Right renal cortex interstitium (tissue), 3 donors: ENCODE measurements at places on chromosomes 12 and 14.

GRCh38 chr12:113059071-113059595, 2.6 kb downstream of the DTX1 start:
- no peak for DNase-seq

- DNase-seq: no peak
These were observed 146.1 kb downstream of the SSPN start for GRCh38 chr12:26341491-26341890.

DNA sequence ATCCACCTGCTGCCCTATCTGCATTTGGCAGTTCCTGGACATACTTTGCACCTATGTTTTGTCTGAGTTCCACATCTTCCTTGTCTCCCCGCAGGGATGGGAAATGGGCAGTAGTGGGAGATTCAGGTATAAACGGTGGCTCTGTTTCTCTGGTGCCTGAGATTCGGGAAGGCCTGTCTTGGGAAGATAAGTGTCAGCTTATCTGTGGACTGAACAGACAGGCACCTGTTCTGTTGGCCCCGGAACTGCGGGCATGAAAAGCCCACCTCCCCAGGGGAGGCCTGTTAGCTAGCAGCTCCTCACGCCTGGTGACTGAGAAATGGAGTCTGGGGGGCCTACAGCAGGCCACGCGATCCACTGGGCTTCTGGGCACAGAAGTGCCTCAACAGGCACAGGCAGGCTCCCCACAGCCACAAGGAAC, 5.8 kb downstream of the PHB2 start:
- no peak for DNase-seq

DNA sequence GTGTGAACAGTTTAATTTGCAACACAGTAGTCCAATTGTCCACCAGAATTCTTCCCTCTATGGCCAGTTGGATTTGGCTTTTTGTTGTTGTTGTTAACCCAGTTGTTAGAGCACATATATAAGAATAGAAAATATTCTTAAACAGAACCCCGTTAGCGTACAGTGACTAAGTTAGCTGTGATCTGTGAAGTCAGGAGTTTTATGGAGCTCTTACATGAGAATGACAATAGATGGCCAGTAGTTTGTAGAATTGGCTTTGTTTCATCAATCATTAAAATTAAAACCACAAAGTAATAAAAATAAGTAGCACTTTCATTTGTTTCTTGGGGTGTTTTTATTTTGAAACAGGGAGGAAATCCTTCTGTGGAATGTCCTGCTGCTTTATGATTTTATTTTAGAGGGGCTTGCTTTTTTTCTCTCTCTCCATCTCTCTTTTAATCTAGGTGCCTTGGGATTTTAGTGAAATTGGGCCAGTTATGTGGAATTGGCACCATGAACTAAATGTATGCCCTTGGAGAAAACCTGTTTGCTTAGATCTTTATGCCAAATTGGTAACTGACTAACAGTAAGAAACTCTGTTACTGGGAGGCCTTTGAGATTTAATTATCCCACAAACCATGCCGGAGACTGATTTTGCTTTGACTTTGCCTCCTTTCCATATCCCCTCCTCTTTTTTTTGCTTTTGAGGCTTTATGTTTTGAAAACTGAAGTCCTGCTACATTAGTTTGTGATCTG, 22.9 kb downstream of the FBXW8 start:
- DNase-seq: no peak

DNA sequence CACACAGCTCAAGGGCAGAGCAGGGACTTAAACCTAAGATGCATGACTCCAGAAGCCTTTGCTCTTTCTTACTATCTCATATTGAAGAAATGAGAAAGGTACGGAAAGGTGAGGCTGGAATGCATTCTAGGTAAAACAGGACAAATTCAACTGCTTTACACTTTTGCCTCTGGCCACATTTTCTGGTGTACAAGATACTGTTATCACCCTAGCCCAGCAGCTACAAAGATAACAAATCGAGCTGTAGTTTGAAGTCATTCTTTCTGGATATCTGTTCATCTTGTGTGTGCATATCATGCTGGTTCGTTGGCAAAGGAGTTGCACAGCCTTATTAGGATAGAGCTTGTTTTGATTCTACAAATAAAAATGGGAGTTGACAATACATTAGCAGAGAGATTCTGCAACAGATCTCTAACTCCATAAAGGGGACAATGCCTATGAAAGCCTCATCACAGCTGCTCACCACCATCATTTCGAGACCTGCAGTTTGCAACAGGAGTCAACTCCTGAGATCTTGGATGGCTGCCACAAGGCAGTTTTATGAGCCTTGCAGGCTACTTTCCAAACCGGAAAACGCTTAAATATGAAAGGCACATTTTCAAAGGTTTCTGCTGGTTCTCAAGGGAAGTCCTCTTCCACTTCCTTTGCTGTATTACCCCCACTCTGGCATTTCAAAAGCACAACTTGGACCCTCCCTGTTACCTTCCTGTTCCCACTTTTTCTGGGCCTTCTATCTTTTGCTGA, 64.9 kb downstream of the STXBP6 start:
- DNase-seq: peak; percentile 32

DNA sequence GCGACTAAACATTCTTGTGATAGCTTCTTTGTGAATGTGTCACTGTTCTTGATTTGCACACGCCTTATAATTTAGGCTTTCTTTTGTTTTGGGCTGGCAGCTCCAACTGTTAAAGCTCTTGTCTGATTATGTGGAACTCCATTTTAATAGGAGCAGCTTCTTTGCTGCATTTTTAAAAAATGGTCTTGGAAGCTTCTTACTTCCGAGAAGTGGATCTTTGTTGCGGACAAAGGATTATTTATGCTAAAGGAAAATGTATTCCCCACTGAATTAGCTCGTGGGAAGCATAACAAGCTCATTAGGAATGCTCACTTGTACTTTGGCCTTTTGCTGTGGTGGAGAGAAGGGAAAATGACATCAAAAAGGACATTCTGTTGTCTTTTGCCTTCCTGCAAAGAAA, 20.0 kb downstream of the GAS2L3 start:
- DNase-seq: no peak

DNA sequence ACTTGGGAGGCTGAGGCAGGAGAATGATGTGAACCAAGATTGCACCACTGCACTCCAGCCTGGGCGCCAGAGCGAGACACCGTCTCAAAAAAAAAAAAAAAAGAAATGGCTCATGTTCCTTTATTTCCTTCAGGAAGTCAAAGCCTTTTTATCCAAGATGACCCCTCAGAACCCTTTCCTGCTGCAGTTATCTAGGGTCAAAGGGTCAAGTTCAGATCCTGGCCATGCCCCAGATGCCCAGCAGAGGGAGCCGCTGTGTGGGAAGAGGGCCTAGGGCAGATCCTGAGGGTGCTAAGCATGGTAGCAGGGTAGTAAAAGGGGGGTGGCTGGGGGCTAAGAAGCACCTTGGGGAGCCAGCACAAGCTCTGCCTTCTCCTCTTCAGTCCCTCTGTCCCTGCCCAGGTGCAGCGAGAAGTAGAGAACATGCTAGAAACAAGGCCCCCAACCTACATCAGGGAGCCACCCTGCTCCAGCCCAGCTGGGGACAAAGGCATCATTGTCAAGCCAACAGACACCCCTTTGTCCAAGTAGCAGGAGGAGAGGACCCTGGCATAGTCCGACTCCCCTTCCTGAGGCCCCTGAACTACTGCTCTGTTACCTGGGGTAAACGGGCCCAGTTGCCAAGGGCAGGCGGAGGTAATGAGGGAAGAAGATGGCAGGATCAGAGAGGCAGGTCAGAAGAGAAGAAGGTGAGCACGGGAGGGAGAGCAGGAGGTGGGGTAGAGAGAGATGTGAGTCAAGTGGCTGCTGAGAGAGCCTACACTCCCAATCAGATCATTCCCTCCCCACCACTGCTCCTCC, 6.5 kb downstream of the NFE2 start:
- DNase-seq: no peak

DNA sequence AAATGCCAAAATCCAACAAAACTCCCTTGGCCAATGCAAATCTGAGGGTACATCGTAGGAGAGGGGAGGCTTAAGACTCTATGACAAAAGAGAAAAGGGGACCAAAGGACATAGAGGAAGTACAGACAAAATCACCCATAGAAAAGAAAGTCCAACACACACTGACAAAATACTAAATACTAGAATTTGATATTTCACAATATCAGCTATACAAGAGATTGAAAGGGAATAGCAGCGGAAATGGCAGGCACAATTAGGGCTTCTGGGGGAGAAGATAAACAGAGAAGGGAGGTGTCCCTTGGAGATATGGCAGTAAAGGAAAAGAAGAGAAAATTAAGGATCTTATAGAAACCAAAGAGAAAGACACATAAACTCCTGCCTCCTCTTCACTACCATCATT, 29.0 kb downstream of the ATP2B1 start:
- no peak for DNase-seq

- no peak for DNase-seq
These were observed 5.3 kb upstream of the KRAS start for GRCh38 chr12:25256005-25256404.

DNA sequence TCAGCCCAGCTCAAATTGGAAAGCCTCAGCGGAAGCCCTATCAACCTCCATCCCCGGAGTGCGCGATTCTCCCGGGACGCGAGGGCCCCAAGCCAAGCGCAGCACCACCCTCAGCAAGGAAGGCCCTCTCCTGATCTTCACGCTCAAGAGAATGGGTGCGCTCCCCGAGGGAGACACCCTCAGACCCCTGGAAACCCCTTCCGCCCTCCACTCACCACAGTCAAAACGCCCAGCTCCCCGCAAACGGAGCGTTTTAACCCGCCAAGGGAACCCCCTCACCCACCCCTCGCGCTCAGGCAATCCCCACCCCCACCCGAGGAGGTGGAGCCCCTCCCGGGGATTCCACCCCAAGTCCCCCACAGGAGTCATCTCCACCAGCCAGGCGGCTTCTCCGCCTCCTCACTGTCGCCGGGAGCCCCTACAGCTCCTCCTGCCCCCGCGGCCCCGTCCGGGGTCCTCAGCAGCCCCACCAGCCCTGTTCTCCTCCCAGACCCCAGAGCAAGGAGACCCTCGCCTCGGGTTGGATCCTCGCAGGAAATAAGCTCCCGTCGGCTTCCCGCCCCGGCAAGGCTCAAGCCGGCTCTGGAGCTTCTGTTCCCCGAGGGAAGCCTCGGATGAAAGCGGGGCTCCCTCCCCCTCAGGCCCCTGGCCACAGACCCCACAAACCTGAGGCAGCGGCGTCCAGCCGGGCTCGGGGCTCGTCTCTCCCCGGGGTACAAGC, 507 bp downstream of the BAZ2A start:
- no peak for DNase-seq

GRCh38 chr12:29148911-29149690, at the start of gene FAR2:
Gene FAR2, plus strand, starts transcription at chr12:29149278. Its CDS starts 121,172 bp downstream, at chr12:29270450.
- DNase-seq: no peak

DNA sequence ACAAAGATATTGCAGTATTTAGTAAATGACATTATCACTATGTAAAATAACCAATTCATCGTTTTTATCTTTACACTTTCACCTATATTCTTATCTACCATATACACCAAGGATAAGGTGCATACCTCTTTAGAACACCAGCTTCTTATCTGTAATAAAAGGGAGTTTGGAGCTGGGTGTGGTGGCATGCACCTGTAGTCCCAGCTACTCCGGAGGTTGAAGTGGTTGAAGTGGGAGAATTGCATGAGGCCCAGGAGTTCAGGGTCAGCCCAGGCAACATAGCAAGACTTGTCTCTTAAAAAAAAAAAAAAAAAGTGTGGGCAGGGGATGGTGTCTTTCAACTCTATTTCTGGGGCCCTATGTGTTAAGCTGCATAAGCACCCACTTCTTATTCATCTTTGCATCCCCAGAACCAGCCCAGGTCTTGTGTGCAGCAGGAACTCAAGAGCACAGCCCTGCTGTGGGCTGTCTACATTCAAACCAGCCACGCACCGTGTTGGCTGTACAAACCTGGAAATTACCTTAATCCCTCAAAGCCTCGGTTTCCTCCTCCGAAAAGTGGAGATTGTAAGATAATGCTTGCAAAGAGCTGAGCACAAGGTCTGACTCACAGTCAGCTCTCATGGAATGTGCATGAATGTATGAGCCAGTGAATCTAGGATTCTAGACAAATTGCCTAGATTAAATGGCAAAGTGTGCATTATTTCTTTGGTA, 256.6 kb upstream of the FOXN3 start:
- no peak for DNase-seq

GRCh38 chr12:25496098-25496587, 56.9 kb downstream of the LMNTD1 start:
- no peak for DNase-seq

- DNase-seq: no peak
These were observed 67.5 kb downstream of the CHST11 start for GRCh38 chr12:104524034-104524832.

GRCh38 chr12:109259545-109259895, 49.6 kb downstream of the FOXN4 start:
- no peak for DNase-seq

DNA sequence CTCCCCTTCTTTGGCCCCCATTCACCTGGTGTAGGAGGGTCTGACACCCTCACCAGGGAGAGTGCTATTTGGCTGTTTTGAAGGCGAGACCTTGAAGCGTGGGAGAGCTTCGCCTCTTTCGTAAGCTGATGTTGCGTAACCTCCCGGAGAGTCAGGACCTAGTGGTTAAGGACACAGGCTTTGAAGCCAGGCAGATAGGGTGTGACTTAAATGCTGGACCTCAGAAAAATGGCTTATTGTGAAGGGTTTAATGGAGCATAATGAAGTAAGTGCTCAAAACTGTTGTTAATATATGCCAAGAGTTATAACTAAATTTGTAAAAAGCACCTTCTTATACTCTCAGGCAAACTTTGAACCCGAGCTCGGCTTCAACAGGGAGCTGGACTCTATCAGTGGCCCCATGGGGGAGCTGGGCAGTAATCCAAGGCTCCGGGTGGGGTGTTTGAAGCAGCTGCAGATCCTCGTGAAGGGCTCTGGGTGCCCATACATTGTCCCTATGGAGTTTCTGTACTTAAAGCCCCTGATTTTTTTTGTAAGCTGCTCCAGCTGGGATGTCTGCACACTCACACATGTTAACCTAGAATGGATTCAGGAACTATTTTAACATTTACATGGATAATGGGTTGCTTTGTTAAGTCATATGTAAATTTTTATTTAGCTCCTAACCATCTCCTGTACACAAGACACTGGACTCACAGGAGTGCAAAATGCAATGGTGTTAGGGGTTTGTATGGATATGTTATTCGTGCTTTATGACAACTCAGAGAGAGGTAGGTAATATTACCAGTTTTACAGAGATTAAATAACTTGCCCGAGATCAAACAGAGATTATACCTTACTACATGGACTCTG, 26.0 kb downstream of the PPFIBP1 start:
- DNase-seq: peak; percentile 67

GRCh38 chr12:124898200-124898922, 16.1 kb downstream of the UBC start:
- no peak for DNase-seq

- no peak for DNase-seq
These were observed 19.2 kb downstream of the PELI2 start for GRCh38 chr14:56137453-56137807.

GRCh38 chr12:58415716-58416115, 474.3 kb downstream of the ATP23 start:
- no peak for DNase-seq

- no peak for DNase-seq
These were observed at the start of gene NPFF for GRCh38 chr12:53506881-53507602. Gene NPFF, minus strand, starts transcription at chr12:53507484. Its CDS starts 10 bp downstream, at chr12:53507474.
